ENCODE measurements at places on chromosomes 13 and 19.

DNA sequence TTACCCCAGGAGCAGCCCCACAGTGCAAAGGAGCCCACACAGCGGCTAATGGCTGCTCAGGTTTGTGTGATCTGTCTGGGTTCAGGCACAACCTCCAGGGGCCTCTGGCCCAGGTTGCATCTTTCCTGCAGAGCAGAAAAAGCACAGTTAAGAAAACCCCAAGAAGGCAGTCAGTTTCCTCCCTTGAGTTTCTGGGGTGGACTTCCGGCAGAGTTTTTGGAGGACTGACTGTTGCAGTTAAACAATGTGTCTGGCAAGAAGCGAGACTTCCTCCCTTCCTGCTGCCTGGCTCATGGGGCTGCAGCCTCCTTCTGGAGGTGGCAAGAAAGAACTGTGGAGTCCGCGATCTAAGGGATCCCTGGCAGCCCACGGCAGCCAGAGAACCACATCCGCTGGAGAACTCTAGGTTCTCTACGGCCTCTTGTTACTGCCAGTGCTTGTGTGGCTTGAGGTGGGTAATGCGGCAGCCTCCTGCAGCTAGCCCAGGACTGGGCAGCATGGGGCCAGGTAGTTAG, 114.4 kb downstream of the ZDHHC20 start:
- no peak for DNase-seq

GRCh38 chr13:100825557-100825956, 151.0 kb upstream of the TMTC4 start:
- DNase-seq: no peak

DNA sequence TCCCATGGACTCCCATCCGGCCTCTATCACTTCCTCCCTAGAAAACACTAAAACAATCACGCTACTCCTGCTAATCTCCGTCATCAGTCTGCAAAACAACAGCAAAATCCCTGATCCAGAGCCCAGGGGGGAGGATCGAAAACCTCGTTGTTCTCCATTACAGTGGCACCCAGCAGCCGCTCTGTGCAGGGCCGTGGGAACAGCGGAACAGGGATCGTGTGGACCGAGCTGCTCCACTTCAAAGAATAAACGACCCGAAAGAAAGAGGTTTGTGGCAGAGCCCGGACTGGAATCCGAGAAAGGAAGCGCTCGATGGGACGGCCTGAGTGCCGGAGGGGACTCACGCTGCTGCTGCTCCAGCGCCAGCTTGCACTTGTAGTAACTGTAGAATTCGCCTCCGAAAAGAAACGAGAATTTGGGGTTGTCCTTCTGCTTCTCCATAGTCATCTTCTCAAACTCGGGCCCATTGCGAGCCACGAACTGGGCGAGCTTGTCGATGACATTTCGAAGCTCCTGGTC, 652 bp downstream of the CHERP start:
- no peak for DNase-seq

DNA sequence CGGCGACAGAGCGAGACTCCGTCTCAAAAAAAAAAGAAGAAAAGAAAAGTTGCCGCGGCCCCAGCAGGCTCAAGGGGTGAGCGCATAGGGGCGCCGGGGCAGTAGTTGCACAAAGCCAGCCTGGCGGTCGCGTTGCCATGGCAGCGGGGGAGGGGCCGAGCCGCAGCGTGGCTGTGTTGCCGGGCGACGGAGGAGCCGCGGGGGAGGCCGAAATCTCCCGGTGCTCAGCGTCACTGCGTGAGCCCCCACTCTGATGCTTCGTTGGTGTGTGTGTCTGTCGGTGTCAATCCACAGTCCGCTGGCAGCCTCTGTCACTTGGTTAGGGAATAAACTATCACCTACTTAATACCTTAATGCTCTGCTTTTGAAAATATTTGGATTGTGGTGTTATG, 82.9 kb upstream of the C1QTNF9B start:
- peak; percentile 79 for DNase-seq

- no peak for DNase-seq
Measured at GRCh38 chr13:29524176-29524575, 71.3 kb downstream of the SLC7A1 start.

DNA sequence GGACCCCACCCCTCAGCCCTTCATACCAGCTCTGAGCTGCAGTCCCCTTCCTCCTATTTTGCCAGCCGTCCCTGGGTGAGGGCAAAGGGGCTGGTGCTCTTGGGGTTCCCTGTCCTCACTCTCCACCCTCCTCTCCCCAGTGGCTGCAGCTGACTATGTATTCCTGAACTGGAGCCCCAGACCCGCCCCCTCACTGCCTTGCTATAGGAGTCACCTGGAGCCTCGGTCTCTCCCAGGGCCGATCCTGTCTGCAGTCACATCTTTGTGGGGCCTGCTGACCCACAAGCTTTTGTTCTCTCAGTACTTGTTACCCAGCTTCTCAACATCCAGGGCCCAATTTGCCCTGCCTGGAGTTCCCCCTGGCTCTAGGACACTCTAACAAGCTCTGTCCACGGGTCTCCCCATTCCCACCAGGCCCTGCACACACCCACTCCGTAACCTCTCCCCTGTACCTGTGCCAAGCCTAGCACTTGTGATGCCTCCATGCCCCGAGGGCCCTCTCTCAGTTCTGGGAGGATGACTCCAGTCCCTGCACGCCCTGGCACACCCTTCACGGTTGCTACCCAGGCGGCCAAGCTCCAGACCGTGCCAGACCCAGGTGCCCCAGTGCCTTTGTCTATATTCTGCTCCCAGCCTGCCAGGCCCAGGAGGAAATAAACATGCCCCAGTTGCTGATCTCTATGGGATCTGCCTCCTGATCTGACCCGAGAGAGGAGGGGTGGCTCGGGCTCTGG, 2.4 kb downstream of the COX7A1 start:
- DNase-seq: no peak

- no peak for DNase-seq
Measured at GRCh38 chr13:114070098-114070799, 62.2 kb downstream of the RASA3 start.

- no peak for DNase-seq
Measured at GRCh38 chr19:12265921-12266704, 28.6 kb downstream of the ZNF44 start.

DNA sequence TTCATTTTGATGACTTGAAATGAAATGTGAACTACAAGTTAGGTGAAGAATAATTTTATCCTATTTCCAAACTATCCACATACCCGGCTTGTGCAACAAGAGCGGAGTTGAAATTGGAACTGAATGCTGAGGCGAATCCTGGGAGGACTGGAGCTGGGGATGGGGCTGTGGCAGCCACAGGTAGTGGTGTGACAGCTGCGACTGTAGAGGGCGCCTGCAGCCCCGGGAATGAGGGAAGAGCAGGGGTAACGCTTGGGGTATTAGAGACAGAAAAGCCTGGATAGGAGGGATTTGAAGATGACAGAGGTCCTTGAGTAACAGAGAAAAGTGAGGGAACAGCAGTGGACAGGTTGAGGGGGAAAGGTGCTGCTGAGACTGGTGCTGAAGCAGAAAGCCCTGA, 22.0 kb upstream of the STOML3 start:
- DNase-seq: no peak

- no peak for DNase-seq
Measured at GRCh38 chr13:44413095-44413494, 39.5 kb downstream of the SERP2 start.

Data from hypothalamus (tissue), 51 donors.